ENCODE measurements at places on chromosomes 7 and 10.

GRCh38 chr7:26454180-26454579 lies 162.5 kb downstream of the SNX10 start:
- no peak for DNase-seq

DNA sequence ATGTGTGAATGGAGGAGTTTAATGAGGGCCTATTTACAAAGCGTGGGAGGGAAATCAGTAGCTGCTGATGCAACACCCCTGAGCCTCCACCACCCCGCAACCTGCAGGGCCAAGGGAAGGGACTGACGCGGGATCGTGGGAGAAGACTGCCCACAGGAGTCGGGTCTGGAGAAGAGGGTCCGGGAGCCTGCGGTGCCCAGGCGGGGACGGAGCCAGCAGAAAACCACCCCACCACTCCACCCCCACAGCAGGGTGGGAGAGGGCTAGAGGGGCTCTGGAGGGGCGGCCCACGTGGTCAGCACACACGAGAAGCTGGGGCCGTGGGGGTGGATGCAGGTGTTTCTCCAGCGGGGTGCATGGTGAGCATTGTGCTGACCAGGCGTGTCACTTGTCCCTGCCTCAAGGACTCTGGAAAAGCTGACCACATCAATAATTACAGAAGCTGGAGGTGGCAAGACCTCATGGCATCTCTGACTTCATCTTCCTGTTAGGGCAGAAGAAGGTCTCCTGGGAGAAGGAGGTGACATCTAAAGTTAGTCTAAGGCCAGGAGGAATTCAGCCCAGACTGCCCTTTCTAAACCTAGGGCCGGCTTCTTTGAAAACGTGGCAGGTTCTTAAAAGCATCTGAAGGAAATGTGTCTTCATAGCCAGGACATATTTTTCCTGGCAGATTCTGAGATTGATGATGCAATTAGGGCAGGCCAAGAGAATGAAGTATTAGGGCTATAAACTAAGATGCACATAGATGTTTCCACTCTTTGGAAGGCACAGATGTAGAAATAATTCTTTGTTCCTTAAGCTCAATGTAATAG lies 150.9 kb downstream of the RGS10 start:
- no peak for DNase-seq

DNA sequence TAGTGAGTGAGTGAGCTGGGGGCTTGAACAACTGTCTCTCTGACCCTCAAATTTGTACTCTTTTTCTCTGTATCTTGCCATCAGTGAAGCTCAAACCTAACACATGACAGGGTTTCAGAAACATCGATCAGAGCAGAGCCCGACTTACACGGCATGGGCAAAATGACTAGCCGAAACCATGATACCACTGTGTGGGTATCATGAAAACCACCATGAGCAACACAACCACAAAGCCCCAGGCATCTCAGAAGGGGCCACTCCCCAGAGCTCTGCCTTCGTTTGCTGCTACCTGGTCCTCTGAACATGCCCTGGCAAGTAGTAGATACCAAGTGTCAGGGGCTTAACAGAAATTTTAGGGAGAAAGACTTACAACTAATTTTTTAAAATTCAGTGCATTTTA lies 308.5 kb downstream of the WDR11 start:
- DNase-seq = no peak

DNA sequence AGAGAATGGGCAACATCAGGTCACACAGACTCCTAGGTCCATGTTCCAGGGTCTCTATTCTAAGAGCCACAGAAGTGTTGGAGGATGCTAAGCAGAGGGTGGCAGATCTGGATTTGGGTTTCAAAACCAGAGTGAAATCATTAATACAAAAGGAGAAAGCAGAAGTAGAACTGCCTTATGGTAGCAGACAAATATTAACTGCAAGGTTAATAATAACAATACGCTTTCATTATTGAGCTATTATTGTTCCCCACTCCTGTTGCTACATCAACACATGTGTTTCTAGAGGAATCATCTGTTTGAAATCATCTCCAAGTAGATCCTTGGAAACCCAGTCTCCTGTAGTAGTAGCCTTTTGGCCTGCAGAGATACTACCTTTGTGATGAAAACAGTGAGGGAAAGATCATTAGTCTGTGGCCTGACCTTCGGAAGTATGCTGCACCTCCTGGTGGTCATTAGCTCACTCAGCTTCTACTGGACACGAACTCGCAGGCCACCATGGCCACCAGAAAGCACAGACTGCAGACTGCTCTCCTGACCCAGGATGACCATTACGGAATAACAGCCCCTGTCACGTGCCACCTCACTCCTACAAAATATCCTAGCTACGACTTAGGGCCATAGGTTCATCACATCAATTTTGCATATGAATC lies 84.6 kb downstream of the XPNPEP1 start:
- no peak for DNase-seq

DNA sequence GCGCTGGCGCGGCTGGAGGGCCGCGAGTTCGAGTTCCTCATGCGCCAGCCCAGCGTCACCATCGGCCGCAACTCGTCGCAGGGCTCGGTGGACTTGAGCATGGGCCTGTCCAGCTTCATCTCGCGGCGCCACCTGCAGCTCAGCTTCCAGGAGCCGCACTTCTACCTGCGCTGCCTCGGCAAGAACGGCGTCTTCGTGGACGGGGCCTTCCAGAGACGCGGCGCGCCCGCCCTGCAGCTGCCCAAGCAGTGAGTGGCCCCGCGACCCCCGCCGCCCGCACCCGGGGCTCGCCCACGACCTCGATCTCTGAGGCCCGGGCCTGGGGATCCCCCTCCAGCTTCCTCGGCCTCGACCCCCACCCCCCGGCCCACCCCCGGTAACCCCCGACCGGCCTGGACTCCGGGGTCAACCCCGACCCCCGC lies 537 bp downstream of the FOXK1 start:
- peak; percentile 37 for DNase-seq

DNA sequence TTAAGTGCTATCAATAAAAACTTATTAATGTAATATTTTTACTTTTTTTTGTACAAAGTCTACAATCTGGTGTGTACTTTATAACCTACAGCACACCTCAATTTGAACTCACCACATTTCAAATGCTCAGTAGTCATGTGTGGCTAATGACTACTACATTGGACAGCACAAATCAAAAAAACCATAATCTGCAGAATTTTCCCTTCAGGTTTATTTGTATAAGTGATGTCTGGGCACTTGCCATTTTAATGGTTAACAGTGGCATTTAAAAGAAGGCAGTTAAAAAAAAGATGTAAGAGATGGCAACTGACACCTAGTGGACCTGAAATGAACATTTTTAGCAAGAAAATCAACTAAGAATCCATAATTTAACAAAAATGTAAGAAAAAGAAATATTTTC lies 124.6 kb upstream of the NRBF2 start:
- DNase-seq = no peak

GRCh38 chr10:63466144-63466935 lies 563 bp upstream of the JMJD1C start:
- DNase-seq = peak; percentile 52

DNA sequence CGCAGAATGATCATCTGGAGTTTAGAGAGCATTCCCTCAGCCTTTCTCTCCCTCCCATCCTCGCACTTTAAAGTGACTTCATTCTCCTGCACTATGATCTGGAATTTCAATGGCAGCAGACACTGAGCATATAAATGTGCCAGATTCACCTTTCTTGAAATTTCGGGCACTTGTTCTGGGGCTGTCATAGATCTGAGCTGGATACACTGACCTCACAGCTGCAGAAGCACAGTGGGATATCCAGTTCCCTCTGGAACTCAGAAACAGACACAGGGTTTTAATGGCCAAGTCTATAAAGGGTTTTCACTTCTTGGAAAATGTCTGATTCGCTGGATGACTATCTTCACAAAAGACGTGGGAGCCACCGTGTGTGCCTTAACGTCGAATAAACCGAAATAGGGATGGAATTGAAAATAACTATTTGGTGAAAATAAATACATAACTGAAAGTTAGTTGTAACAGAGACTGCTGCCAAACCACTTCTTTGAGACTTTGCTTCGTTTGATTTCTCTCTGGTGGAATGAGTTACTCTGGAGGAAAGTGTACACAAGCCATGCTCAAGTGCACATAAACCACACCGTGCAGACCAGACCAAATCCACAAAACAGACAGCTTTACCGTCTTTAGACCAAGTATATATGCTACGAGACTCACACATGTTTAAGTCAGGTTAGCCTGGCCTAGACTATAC lies 126.1 kb downstream of the SVIL start:
- DNase-seq = no peak

DNA sequence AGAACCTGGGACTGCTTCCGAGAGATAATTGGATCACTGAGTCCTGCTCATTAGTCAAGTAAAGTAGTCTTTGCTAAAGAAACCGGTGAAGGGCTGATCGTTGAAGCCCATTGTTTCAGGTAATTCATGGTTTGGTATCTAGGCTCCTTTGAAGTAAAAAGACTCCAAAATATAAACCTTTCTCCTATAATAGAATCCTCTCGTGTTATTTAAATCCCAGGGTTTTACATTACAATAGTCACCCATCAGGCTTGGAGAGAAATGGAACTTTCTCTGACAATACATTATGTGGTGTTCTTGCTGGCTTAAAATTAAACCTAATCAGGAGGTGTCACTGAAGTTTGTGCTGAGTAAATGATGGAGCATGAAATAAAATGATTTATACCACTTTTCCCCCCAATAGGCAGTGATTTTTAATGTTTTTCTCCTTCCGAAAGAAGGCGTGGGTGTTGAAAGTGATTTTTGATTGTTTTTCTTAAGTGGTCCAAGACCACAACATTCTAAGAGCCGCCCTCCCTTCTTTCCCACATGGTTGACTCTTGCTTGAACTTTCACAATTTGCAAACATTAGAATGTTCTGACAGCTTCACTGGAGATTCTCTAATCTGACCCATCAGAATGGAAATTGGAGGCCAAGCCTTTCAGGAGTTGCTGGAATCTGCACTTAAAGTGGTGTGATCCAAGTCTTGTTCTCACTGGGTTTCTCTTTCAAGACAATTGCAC lies 44.2 kb downstream of the LRMDA start:
- no peak for DNase-seq

- DNase-seq = no peak
Observed at GRCh38 chr10:98357194-98357822, 57.7 kb downstream of the PYROXD2 start.
